ENCODE measurements at places on chromosomes 4 and X.

- peak; percentile 64 for DNase-seq
Measured at GRCh38 chr4:6885953-6886557, 23.6 kb upstream of the TBC1D14 start.

DNA sequence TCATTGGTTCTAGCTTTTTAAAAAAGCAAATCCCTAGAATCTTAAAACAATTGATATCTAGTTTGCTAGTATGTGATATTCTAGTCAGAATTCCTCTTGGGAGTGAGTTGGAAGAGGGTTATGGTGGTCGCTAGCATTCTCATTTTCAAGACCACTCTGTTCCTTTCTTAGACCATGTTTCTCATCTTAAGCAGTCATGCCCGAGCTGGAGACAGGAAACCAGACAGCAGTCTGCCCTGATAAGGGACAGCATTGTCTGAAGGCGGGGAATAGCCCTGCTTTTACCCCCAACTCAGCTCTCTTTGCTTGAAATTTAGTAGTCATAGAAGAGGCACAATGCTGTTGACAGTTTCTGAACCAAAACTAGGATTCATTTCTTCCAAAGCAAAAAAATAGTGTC, 5.2 kb downstream of the KLF3 start:
- DNase-seq: no peak

DNA sequence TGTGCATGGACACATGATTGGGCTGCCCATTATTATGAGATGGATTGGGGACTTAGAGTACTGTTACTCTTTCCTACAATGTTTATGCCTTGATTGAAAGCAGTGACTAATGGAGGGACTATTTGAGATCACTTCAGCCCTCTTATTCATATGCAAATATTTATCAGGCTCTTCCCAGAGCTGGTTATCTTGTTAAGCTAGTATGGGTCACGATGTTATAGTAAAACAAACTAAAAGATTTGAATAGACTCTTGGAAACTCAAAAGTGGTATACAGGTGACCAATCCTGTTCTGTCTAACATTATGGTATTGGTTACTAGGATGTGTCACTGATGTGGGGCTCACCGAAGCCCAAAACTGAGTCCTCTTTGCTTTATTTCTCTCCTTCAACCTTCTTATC, 306.2 kb upstream of the CASK start:
- no peak for DNase-seq

GRCh38 chrX:34565981-34566380, 91.1 kb downstream of the TMEM47 start:
- no peak for DNase-seq

DNA sequence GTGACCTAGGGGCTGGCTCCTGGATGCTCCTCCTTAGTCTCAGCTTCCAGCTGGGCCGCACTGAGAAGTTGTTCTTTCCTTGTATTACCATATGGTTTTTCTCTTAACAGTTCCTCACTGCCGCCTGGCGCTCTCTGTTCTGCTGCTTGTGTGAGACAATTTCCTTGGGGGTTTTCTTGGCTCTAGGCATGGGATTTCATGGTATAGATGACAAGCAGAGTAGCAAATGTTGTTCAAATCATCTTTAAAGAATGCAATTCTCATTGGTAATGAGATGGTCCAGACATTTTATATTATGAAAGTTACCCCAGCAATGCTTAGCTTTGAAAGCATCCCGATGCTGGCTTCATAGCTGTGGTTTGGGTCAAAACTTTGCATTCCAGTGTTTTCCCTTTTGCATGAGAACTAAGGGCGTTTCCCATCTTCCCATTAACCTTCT, 37.6 kb downstream of the SEPTIN11 start:
- DNase-seq: no peak

GRCh38 chr4:38482696-38483095, 181.3 kb upstream of the KLF3 start:
- DNase-seq: no peak

- DNase-seq: no peak
Measured at GRCh38 chr4:183828125-183828524, 77.0 kb upstream of the STOX2 start.

GRCh38 chr4:100146756-100147155, 43.5 kb downstream of the DDIT4L start:
- DNase-seq: no peak

- DNase-seq: no peak
Measured at GRCh38 chrX:40018041-40018440, 79.7 kb downstream of the BCOR start.

DNA sequence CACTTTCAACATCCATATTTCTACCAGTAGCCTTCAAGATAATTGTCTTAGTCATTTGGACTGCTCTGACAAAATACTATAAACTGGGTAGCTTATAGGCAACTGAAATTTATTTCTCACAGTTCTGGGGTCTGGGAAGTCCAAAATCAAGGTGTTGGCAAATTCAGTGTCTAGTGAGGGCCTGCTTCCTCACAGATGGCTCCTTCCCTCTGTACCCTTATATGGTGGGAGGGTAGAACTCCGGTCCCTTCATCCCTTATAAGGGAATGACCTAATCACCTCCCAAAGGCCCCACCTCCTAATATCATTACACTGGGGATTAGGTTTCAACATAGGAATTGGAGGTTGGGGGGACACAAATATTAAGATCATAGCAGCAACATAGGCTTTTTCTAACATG, 7.4 kb upstream of the TBC1D25 start:
- DNase-seq: no peak

GRCh38 chrX:101377547-101377946, 8.4 kb downstream of the BTK start:
- DNase-seq: no peak

DNA sequence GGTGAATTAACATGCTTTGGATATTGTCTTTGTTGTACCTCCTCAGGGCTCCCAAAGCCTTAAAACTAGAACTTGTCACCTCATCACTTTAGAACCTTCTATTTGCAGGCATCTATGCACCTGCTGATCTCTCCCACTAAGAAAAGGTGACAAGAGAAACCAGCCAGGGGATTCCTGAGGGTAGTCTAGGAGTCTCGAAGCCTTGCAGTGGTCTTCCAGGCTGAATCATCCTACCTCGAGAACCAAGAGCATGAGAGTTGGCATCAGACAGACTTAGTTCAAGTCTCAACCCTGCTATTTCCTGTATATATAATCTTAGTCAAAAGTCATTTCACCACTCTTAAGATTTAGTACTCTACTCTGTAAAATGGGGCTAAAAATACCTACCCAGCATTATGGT, 29.6 kb downstream of the RTL5 start:
- no peak for DNase-seq

GRCh38 chr4:183443655-183444213, 702 bp upstream of the CDKN2AIP start:
- peak; percentile 74 for DNase-seq

DNA sequence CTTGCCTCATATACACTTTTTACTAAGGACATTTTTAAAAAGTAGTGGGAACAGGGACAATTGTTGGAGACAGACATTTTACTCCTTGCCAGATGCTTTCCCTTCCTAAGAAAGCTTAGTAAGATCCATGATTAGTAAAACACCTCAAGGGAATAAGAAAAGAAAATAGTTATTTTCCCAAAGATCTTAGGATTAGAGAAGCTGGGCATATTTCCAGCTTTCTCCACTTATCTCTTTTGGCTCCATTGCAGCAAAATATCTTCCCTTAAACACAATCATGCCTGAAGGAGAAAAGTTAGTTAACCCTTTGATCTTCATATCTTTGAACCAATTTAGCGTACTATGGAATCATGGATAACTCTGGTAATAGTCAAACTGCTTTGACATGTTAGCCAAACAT, 257.9 kb downstream of the PCDH18 start:
- DNase-seq: no peak

DNA sequence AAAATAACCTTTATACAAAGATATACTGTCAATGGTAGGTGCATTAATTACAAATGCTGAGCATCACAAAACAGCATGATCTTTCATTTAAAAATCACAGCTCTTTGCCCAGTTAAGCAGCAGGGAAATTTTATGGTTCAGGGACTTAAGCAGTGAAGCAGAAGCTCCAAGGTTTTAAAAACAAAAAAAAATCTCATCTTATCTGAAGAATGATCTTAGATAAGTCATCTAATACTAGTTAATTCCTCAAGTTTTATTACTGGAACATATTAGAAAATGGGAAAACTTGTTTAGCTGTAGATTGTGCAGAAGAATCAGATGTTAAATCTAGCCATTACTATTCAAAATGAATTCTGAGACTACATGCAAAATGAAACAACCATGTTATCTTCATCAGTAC, 289.9 kb downstream of the GASK1B start:
- DNase-seq: no peak

GRCh38 chr4:10118048-10119004, 1.7 kb upstream of the WDR1 start:
- no peak for DNase-seq

DNA sequence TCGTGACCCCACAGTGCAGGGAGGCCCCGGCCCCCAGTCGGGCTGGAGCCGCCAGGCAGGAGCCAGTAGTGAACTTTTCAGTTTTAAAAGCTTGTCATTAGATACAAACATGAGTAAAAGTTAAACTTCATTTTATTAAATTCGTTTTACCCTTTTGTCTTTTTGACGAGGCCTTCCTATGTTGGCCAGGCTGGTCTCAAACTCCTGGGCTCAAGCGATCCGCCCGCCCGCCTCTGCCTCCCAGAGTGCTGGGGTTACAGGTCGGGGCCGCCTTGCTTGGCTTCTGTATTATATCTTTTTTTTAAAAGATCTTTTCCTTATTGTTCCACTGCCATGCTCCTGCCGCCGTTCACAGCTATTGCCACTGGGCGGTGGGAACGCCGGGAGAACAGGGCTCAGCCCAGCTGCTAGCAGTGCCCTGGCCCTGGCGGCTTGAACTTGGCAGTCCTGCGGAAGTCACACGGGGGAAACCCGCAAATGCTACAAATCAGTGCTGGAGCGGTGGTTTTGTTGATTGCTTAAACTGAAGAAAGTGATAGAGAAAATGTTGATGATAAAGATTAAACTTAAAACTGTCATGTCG, 968 bp upstream of the NELFA start:
- DNase-seq: peak; percentile 40

DNA sequence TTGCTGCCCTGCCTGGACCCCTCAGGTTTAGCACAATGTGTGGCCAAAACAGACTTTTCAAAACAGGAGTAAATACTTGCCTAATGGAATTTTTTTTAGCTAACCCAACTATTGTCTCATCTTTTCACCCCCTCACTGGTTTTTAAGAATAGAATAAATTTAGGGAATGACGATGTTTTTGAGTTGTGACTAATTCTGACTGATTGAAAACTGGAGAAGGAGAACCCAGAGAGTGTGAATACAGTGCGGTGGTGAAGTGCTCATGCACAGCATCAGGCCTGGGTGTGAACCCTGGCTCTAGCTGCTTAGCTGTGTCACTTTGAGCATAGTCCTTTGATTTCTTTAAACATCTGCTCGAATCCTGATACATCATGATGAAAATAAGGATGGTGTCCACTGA, 10.5 kb downstream of the ANTXR2 start:
- DNase-seq: no peak

GRCh38 chr4:10403633-10404445, 53.4 kb downstream of the ZNF518B start:
- peak; percentile 41 for DNase-seq

- no peak for DNase-seq
Measured at GRCh38 chrX:119948381-119948780, 4.8 kb upstream of the NKAP start.

DNA sequence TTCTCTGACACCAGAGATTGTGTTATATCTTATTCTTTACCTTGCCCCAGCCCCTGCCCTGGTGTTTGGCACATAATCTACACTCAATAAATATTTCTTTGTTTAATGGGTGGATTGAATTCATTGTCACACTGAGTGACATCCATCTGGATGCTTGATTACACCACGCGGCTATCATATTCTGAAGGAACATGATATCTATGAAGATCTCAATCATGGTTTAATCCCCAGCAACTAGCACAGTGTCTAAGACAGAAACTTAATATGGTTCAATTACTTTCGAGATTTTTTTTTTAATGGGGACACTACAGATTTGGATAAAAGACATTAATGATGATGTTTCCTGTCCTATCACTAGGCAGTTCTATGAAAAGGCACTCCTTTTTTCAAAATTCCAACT, 246.3 kb downstream of the PALLD start:
- DNase-seq: no peak

DNA sequence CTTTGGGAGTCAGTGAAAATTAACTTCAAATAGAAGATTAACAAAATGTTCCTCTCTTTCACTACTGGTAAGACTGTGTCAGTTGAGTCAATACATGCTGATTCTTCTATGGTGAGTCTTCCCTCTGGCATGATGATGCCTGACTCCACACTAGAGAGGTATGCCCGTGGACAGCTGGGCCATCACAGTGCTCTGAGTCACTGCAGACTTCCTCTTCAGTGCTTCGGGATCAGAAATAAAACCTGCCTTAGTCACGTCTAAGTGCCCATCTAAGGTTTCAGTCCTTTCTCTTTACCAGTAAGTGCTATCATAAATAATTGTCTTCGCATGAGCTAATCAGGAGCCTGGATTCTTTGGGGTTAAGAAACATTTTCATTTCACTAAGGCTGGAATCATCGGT, 1.6 kb upstream of the ASB5 start:
- DNase-seq: no peak

DNA sequence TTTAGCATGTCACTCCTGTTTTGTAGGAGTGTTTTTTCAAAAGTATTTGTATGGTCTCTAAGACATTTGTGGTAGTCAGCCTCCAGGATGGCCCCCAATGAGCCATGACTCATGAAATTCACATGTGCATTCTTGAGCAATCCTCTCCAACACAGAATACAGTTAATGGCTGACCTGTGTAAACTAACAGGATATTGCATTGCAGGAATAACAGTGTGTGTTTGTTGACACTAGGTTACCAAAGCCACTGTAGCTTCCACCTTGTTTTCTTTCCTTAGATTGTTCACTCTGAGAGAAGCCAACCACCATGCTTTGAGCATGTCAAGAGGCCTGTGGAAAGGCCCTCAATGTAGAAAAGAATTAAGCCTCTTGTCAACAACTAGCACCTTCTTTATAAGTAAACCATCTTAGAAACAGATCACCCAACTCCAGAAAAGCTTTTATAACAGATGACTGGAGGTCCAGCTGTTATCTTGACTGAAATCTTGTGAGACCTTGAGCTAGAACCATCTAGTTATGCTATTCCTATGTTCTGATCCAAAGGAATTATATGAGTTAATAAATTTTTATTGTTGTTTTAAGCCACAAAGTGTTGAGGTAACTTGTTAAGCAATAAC, 28.5 kb downstream of the TBCK start:
- no peak for DNase-seq

GRCh38 chrX:40444798-40445496, 135.8 kb upstream of the ATP6AP2 start:
- DNase-seq: no peak

All from NAMALWA (cell line).